ENCODE measurements at places on chromosomes 2 and 18.

- no peak for DNase-seq
These were observed 52.6 kb downstream of the SLC4A5 start for GRCh38 chr2:74290466-74291217.

DNA sequence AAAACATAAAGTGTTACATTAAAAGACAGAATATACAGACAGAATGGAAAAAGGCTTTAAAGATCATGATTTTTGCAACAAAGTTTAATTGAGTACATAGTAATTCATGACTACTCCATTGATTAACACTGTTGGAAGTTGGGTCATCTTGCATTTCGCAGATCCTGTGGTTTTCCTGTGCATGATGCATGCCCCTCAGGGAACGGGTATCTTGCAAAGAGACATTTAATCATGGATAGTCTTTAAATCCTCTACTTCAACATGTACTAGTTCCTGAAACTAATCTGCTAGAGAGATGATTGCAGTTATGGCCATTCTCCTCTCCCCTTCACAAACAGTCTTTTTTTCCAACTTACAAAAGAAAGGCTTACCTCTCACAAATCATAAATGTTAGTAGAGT is 155.6 kb upstream of the DSEL start:
- no peak for DNase-seq

DNA sequence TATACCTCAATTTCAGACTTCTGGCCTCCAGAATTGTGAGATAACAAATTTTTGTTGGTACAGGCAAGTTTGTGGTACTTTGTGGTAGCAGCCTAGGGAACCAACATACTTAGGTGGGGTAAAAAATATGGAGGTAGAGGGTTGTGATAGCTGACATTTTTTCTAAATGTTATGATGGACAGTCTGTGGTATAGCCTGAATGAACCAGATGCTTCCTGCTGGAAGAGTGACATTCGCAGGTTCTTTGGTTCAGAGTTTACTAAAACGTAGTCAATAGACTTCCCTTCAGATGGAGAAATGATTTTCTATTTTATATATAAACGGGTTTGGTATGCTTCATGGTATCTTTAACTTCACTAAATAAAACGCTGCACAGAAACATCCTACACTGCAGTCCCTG is 42.8 kb downstream of the PMAIP1 start:
- DNase-seq, result no peak

GRCh38 chr2:37906131-37906530 is 19.0 kb upstream of the RMDN2 start:
- DNase-seq, result no peak

- no peak for DNase-seq
These were observed 23.5 kb downstream of the CCT7 start for GRCh38 chr2:73257425-73258125.
